ENCODE measurements at places on chromosomes 11 and 22.

DNA sequence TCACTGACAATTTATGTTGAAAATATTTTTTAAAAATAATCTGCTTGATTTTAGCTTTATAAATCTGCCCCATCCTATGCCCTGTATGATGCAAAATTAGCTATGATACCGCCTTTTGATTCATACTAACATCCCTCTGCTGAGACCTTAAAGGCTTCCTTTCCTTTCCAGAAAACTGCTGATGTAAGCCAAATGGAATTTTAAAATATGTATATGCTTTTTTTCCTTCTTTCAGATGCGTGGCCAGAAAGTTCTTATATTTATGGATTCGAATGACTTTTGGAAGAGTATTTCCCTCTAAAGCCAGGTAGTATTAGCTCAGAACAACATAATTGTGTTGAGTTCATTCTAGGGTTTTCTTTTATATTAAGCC is 34.5 kb downstream of the SFI1 start:
- DNase-seq: no peak

DNA sequence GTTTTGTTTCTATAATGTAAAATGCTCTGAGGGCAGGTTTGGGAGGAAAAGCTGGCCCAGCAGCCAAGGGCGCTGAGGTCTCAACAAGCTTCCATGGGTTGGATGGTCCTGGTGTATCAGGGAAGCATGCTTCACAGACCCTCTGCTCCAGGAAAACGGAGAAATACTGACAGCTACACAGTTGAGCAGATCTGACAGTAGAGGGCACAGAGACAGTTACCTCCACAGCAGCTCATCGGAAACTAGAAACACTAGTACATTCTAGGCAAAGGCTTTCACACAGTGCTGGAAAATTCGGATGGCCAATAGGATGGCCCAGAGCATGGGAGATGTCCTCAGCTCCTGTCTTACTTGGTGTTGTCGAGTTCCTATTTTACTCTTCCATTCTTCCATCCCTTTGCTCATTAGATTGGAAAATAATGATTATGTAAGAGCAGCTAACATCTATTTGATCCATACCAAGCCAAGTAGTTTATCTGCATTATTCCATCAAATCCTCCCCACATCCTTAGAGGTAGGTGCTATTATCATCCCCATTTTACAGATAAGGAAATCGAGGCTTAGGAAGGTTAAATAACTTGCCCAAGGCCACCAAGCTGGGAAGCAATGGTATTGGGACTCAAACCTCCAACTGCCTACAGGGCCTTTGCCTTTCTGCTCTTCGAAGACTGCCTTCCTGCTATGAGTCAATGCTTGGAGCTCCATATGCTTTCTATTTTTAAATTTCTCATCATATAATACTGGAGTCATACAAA is 28.3 kb downstream of the LMO2 start:
- DNase-seq: no peak

DNA sequence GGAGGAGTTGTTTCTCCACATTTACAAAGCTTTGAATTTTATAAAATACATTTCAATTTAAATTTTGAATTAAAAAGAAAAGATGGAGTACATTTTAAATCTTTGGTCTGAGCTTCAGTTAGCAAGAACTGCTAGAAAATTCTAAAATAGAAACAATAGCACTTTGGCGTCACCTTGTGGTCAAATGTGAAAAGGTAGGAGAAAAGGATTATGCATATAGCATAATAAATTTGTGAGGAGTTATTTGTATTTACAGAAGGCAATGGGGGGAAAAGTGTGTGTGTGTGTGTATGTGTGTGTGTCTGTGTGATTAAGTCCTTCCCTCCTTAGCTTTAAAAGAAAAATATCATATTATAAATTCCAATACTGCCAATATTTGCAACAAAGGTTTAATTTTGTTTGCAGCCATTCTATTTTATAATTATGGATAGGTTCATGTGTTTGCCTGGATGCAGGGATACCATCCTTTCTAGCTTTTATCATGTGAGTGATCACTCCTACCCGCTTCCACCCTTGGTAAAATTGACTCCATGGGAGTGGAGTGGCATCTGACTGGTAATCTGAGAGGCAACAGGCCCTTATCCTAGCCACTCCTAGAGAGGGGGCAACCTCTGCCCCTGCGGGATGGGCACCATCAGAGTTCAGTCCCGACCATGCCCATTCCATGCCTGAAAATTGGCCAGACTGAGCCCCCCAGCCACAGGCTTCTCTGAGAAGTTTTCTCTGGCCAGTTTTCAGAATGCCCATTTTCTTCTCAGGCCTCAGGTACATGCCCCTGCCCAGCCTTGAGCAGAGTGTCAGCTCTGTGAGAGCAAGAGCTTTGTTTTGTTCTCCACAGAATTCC is 13.6 kb upstream of the LGR4 start:
- peak; percentile 76 for DNase-seq

GRCh38 chr22:19431649-19432132 is at the start of gene HIRA:
Gene HIRA, minus strand, starts transcription at chr22:19431733. Its CDS starts 257 bp downstream, at chr22:19431476.
- DNase-seq: peak; percentile 86

GRCh38 chr11:118911880-118912741 is 13.6 kb downstream of the BCL9L start:
- peak; percentile 78 for DNase-seq

DNA sequence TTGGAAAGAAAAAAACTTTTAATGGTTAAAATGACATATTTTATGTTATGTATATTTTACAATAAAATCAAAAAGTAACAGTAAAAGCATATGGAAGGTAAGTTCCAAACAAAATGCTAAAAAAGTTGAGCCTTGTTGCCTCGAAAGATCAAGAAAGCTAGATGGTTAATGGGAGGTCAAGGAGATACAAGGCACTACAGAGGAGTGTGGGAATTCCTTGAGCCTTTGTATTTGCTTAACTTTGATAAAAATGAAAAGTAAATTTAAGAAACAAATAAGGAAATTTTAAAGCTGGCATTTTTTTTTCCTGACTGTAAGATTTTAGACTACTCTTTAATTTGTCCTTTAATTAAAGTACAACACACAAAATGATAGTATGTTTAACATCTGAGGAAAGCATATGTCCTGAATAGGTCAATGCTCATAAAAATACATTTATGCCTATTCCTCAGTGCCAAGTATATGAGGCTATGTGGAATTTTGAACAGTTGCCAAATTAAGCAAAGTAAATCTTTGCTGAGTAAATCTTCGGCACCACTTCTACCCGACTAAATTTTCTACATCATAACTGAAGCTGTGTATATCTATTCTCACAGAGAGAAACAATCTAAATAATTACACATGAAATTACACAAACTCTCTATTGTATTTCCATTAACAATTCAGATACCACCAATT is 108.8 kb downstream of the TTC28 start:
- no peak for DNase-seq

GRCh38 chr11:95924414-95924760 is 480 bp upstream of the MTMR2 start:
- DNase-seq: no peak

- peak; percentile 72 for DNase-seq
These were observed 107.5 kb upstream of the OR4B1 start for GRCh38 chr11:48109046-48109666.

GRCh38 chr11:128725630-128726319 is 31.9 kb downstream of the FLI1 start:
- DNase-seq: no peak

DNA sequence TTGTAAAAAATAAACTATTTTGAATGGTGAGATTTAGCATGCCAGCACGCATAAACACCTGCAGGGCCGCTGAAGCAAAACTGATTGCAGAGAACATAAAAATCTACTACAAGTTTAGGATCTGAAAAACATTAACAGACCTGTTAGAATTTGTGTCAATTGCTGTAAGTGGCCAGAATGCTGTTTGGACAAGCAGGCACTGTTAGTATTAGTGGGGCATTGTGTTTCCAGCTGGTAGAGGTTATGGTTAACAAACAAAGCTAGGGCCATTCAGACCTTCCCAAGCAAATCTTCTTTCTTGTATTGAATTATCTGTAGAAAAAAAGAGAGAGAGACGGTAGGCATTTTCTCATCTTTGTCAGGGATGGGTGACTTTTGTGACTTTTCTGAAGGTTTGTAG is 57.6 kb upstream of the OLFML1 start:
- DNase-seq: no peak

- DNase-seq: no peak
These were observed 13.7 kb downstream of the ETS1 start for GRCh38 chr11:128573638-128574037.

GRCh38 chr11:75351541-75351790 is at the start of gene ARRB1:
Gene ARRB1, minus strand, starts transcription at chr11:75351661. Its CDS starts 54 bp downstream, at chr11:75351607.
- DNase-seq: no peak

- no peak for DNase-seq
These were observed 105.8 kb downstream of the UVRAG start for GRCh38 chr11:75920848-75921247.

DNA sequence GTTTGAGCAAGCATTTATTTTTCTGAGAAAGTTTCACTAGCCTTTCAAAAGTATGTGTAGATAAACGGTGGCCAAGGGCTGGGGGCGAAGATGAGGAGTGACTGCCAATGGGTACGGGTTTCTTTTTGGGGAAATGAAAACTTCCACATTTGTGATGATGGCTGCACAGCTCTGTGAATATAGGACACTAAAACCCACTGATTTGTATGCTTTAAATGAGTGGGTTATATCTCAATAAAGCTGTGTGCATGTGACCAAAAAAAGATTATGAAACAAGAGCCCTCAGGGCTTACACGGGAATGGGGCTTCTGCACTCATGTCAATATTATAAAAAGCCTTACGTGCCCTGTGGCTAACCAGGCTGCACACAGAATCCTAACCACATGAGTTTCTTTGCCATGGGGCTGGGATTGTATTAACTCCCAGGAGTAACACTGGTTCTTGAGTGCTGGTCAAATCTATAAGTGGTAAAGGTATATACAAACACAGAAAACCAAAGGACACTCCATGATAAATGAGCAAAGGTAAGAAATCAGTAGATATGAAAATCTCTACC is 31.3 kb downstream of the ABCC8 start:
- no peak for DNase-seq

GRCh38 chr22:31148953-31149627 is 8.8 kb upstream of the PLA2G3 start:
- peak; percentile 39 for DNase-seq

DNA sequence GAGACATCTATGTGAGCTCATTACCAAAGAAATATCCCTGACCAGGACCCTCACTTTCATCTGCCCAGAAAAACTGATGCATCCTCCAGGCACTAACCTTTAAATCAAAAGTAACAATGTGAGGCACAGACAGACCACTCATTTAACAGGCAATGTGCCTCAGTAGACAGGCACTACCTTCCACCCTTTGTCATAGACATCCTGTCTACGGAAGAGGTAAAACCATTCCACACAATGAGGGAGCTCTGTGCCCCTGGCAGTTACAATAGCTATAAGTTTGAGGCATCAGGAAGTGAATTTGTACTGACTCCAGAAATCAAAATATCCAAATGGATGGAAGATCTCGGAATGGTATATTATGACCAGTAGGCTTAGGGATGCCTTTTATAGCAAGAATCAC is 6.7 kb upstream of the CAVIN3 start:
- DNase-seq: no peak

GRCh38 chr11:61854206-61854895 is 26.3 kb downstream of the FADS2 start:
- no peak for DNase-seq

DNA sequence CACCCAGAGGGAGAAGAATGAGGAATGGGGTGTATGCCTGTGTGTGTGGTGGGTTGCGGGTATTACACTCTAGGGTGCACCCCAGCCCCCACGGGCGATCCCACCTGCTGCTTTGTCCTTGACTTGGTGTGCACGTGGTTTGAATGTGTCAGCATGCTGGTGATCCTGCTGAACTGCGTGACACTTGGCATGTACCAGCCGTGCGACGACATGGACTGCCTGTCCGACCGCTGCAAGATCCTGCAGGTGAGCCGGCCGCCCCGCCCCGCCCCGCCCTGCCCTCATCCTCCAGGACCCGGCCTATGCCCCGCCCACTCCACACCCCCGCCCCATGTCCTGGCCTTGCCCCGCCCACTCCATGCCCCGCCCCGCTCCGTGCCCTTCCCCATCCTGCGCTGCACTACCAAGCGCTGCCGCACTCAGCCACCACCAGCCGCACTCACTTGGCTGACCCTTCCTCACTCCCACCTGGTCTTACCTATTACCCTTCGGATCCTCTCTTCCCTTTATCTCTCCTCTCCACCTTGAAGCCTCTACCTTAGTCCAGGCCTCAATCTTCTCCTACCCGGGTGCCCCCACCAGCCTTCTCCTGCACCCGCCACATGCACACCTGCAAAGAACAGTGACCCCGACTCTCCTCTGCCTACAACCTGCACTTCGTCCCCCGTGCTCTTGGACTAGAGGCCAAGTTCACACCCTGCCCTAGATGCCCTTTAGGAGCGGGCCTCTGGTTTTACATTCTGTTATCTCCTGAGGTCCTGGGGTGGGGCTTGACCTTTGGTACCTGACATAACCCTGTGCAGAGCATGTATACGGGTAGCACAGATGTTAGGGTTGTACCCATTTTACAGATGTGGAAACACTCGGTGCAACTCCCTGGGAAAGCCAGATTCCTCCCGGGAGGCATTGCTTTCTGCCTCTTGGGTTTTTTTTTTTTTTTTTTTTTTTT is 27.7 kb downstream of the CACNA1I start:
- peak; percentile 44 for DNase-seq

- no peak for DNase-seq
These were observed 57.4 kb downstream of the JAM3 start for GRCh38 chr11:134126217-134126822.

DNA sequence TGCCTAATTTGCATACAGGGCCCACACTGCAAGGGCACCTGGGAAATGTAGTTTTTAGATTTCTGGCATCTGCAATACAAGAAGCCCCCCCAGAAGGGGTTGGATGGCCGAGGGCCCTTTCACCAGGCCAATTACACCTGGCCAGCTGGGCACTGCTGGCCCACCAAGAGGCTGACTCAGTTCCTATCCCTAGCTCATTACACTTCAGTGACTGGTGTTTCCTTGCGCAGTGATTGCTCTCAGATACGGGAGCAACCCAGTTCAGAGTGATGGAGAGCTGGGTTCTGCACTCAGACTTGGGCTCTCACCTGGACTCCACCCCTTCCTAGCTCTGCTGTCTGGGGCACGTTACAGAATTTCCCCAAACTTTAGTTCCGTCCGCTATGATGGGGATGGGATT is 81.1 kb upstream of the SHANK2 start:
- DNase-seq: no peak

- peak; percentile 87 for DNase-seq
These were observed 3.9 kb downstream of the LRRC10B start for GRCh38 chr11:61512435-61512834.

DNA sequence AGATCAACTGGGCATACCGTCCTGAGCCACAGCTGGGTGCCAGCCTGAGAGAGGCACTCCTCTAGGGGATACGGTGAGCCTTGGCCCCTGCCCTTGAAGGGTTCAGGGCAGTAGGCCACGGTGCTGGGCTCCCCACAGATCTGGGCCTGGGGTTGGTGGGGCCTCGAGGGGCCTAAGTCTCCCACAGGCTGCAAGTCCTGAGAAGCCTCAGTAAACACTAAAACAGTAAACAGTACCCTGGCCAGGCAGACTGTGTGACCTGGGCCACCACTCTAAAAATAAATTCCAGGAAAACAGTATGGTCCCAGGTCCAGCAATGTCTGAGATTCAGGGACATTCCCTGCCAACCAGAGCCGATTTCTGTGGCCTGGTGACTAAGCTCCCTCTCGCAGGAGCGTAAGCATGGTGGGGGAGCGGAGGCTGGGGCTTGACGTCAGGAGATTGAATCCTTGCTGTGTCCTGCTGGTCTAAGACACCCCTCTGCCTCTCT is 2.3 kb upstream of the RHOD start:
- no peak for DNase-seq
